ENCODE measurements at places on chromosomes 2 and 18. TPM values are rescaled to one million over a fixed set of nuclear protein-coding genes. Genes with fewer than 3 reads are reported as not detected.

Gene RAMP1
- 23.4 TPM for total RNA-seq

Gene TRIM43
- not detected for total RNA-seq

Gene SLC5A7
- total RNA-seq = not detected

Gene DSC3
- 0.17 TPM for total RNA-seq

Gene WDR43
- total RNA-seq = 35.5 TPM

Gene TUBA3D
- not detected for total RNA-seq

Gene NR4A2
- total RNA-seq = 0.34 TPM

Gene SPATA3
- not detected for total RNA-seq
